NB4 (cell line): ENCODE measurements at places on chromosomes 4 and X.

- no peak for DNase-seq
Observed at GRCh38 chrX:118694638-118695037, 32.8 kb upstream of the IL13RA1 start.

- DNase-seq = peak; percentile 29
Observed at GRCh38 chr4:73816814-73817213, 19.7 kb upstream of the CXCL6 start.

DNA sequence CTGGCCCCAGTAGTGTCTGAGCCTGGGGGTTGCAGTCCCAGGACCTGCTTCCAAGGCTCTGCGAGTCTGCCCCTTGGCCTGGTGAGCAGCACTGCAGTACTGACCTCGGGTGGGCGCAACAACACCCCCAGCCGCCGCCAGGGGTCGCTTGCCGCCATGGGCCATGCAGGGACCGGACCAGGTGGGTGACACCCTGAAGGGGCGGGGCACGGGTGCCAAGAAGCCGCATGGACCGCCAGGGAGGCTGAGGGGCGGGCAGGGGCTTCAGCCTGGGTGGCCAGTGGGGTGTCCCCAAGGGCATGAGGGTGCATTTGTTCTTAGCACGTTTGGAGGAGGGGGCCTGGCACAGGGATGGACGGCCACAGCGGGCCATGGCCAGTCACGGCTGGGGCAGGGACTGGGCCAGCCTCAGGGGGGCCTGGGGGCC lies 25.0 kb downstream of the TACC3 start:
- peak; percentile 88 for DNase-seq

GRCh38 chrX:7889680-7890079 lies 37.5 kb downstream of the PNPLA4 start:
- no peak for DNase-seq

- no peak for DNase-seq
Observed at GRCh38 chr4:89117115-89117514, 5.8 kb downstream of the TIGD2 start.

- DNase-seq = peak; percentile 48
Observed at GRCh38 chrX:118976599-118977340, 2.4 kb downstream of the LONRF3 start.

- DNase-seq = no peak
Observed at GRCh38 chrX:130418066-130418465, 16.3 kb downstream of the RBMX2 start.

- no peak for DNase-seq
Observed at GRCh38 chr4:174490451-174490961, 31.8 kb downstream of the HPGD start.

- DNase-seq = no peak
Observed at GRCh38 chrX:52852110-52852860, 15.6 kb downstream of the XAGE3 start.

- peak; percentile 78 for DNase-seq
Observed at GRCh38 chr4:120049732-120050494, 16.7 kb downstream of the MAD2L1 start.

DNA sequence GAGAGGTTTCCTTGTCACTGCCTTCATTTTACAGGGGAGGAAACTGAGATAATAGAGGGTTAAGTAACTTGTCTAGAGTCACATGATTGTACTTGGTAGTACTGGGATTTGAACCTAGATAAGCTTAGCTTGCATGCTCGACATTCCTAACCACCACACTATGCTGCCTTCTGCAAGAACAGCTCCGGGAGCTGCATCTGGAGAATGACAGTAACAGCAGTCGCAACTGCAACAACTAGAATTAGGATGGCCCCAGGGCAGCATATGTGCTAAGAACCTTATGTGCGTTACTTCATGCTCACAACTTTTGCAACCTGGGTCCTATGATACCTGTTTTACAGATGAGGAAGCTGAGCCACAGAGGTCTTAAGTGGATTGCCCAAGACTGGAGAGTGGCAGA lies 89.5 kb upstream of the LCORL start:
- DNase-seq = peak; percentile 8

DNA sequence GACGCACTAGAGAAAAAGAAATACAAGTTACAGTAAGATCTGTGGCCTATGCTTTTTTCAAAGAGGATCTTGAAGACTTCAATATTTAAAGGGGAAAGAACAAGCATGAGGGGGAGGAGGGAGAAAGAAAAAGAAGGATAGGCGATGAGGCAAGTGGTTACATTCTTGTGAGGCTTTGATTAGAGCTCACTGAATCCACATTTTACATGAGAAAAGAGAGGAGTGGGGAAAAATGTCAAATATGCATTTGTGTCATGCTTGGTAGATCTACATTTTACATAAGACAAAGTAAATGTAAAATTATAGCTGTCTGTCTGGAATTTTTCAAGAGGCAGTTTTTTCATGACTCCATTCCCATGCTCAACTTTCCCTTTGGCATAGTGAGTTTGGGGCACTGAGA lies 965.9 kb downstream of the FSTL5 start:
- no peak for DNase-seq

- no peak for DNase-seq
Observed at GRCh38 chrX:25344161-25344936, 328.6 kb upstream of the ARX start.

DNA sequence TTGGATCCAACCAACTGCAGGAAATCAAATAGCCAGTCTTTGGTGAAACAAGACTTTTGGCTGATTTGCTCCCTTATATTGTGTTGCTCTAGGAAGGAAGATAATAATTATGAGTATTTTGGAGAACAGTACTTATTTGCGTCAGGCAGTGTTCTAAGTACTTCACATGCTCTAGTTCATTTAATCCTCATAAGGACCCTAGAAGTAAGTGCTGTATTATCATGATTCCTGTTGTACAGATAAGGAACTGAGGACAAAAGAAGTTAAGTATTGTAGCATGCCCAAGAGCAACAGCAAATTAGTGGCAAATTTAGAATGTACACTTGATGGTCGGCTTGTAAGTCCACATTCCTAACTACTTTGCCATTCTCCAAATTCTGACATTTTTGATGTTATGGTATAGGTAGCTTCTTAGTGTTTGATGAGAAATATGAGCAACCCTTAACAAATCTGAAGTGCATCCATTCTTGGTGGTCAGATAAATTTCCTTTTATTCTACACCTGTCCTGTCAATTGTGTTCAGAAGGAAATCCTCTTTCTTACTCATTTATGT lies 72.0 kb downstream of the SPRY1 start:
- no peak for DNase-seq

GRCh38 chrX:79623098-79623762 lies 256.1 kb upstream of the ITM2A start:
- no peak for DNase-seq

GRCh38 chr4:90670183-90670582 lies 543.0 kb downstream of the CCSER1 start:
- DNase-seq = no peak

GRCh38 chr4:96912716-96913115 lies 1072.8 kb downstream of the PDHA2 start:
- DNase-seq = no peak

GRCh38 chrX:26100421-26100920 lies 37.7 kb upstream of the MAGEB18 start:
- no peak for DNase-seq

DNA sequence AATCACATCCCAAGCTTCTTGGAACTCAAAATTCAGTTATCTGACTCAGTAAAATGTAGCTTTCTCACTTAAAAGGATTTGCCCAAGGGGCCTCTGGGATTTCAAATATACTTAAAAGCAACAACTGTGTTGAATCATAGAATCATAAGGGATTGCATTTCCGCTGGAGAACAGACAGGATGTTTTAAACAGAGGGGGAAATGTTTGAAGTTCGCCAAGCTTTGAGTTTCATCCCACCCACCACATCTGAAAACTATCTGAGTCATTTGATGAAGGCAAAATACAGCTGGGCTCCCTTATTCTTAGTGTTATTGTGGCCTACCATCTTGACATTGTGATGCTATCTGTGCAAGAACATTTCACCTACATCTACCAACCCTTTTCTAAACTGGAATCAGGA lies 73.5 kb downstream of the PPP1R2C start:
- DNase-seq = no peak

DNA sequence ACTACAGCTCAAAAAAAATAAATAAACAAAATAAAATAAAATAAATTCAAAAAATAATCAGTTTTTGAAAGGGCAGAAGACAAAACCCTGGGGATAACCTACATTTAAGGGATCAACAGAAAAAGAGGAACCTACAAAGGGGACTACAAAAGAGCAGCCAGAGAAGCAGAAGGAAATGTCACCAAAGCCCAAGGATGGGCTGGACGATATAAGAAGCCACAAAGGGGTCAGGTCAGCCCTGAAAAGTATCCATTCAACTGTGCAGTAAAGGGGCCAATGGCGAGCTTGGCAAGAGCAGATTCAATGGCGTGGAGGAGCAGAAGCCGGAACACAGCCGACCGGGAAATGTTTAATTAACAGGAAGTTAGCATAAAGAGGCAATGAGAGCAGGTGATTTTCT lies 16.9 kb downstream of the ACOT9 start:
- DNase-seq = peak; percentile 63

GRCh38 chrX:71111141-71111843 lies at the start of gene IL2RG:
TSS of gene IL2RG (minus strand) at chrX:71111577. CDS start at chrX:71111539, 38 bp downstream.
- peak; percentile 87 for DNase-seq

DNA sequence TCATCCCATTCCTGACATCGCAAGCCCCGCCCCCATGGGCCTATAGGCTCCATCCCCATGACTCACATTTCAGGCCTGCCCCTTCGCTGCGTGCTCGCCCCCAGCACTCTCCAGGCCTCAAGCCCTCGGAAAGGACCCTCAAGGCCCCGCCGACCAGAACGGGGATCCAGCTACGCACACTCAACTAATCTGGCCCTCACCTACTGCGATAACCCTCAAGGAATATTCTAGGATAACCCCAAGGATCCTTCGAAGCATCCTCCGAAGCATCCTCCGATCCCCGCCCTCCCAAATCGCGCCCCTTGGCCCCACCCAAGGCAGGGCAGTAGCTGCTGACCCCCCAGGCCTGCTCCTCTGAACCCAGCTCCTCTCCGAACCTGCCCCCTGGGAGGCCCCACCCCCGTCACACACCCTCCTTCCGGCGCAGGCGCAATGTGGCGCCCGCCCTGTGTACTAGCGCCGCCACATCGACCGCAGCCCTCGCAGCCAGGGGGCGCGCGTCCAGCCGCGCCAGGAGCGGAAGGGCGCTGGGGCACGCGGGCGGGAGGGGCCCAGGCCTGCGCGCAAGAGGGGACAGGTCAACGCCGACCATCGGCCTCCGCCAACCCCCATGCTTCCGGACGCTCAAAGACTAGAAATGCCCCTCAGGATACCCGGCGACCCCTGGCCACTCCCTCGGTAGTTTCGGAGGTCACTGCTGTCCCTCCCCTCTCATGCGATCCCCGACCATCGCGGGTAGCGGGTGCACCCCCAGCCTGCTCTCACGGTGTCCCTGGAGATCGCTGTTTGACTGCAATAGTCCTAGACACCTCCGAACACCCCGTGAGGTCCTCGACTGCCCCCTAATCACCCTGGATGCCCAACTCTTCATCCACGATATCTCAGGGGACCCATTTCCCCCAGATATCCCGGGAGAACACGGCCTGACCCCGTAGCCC lies 6.4 kb upstream of the MAGIX start:
- peak; percentile 82 for DNase-seq

DNA sequence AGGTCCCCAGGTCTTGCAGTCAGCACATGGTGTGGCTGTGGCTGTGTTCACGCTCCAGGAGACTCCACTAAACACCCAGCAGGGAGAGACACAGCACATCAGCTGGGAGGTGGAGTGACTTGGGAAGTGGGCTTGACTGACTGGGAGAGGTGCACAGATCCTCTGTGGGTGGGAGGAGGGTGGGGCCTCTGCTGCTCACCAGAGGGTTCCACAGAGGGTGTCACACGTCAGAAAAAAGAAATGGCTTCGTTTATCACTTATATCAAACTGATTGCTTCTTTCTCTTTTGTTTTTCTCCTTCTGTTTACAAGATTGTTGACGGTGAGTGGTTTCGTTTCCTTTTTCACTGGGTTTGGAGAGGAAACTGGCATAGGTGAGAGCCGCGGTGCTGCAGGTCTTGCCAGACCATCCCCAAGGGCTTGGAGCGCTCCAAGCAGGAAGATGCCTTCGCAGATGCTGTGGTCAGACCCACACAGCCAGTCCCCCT lies 24.8 kb upstream of the FAM193A start:
- no peak for DNase-seq

DNA sequence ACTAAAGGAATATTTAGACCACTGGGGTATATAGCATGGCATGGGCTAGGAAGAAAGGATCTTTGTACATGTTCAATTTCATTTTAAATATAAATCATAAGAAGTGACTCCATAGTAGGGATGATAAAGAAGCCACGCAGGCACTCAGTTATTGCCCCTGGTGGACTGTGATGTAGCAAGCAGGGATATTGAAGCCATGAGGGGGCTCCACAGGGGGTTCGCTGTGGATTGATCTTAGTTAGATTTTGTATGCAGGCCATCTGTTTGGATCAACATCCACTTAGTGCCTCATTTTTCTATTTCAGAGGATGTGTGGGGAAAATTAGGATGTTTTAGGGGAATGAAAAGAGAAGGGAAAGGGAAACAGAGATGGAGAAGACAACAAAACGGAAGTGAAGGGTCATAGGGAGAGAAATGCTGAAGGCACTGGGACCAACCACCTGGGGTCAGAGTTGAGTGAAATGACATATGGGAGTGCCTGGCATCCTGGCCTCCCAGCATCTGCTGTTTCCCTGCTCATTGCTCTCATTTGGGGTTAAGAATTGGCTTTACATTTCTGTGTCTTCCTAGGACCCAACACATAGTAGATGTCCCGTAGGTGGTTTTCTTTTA lies 11.2 kb upstream of the FREM3 start:
- no peak for DNase-seq

GRCh38 chrX:151996347-151996746 lies 21.9 kb upstream of the GABRE start:
- DNase-seq = no peak

- DNase-seq = no peak
Observed at GRCh38 chr4:2302387-2303119, 40.6 kb upstream of the MXD4 start.

DNA sequence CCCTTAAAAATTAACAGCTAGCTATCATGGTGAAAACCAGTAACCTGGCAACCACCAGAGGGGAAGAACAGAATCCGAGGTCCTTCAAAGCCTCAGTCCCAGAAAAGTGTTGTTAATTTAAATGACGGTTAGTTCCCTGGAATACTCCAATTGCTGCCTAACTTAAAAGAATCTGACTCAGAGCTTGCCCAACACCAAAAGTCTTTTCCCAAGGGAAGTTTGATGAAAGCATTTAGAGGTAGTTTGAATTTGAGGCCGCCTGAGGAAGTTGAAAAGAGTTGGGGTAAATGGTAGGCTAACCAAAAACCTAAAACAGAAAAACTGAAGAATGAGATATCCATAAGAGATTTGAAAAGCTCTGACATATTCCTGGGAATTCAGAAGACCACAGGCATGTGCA lies 46.6 kb downstream of the IL13RA2 start:
- DNase-seq = no peak

DNA sequence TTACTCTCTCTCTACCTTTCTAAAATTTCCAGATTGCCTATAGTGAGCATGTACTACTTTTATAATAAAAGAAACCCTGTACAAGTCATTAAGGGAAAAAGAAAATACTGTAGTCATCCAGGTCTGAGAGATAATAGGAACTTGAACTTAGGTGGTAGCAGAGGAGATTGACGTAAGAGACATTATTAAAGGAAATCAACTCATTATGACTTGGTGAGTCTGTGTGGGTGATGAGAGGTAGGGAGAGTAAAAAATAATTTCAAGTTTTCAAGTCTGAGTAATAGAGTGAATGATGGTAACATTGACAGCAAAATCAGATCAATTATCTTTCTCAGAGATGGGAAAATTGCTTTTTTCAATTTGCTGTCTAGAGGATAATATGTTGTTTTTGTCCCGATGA lies 44.0 kb upstream of the ZCCHC12 start:
- no peak for DNase-seq

- DNase-seq = no peak
Observed at GRCh38 chrX:122770581-122770980, 413.5 kb upstream of the GRIA3 start.
